ENCODE measurements at places on chromosomes 12 and 14.

DNA sequence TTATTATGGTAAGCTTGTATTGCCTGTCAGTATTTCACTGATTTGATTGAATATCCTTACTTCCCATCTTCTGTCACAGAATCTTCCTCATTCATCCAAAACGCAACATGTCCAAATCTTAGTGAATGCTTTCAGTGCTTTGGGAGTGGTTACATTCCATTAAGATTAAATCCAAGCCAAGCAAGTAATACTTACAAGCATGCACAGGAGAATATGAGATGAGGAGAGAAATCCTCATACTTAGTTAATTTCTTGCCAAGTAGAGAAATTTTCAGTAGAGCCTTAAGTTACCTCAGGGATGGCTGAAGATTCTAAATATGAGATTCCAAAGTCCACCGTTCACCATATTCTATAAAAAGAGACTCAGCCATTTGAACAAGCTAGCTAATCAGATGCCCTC is 316.0 kb downstream of the RAD51B start:
- no peak for DNase-seq

- DNase-seq = no peak
These were observed 121.8 kb downstream of the BCL11B start for GRCh38 chr14:99150236-99150635.

DNA sequence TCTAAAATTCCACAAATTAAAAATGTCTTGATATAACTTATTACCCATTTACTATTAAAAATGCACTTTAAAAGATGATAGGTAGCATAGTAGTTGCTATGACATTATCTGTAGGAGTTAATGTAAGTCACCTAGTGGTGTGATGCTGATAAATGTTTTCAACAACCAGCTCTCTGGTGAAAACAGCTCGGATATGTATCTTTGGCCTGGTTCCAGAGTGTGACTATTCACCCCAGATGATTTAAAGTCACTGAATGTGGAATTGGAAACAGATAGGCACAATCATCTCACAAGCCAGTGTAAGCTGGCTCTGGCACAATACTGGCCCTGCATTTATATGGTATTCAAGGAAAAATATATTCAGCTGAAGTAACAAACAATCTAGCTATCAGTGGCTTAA is 9.2 kb upstream of the CCDC196 start:
- peak; percentile 24 for DNase-seq

- DNase-seq = no peak
These were observed 935 bp downstream of the TBC1D30 start for GRCh38 chr12:64825143-64826021.

DNA sequence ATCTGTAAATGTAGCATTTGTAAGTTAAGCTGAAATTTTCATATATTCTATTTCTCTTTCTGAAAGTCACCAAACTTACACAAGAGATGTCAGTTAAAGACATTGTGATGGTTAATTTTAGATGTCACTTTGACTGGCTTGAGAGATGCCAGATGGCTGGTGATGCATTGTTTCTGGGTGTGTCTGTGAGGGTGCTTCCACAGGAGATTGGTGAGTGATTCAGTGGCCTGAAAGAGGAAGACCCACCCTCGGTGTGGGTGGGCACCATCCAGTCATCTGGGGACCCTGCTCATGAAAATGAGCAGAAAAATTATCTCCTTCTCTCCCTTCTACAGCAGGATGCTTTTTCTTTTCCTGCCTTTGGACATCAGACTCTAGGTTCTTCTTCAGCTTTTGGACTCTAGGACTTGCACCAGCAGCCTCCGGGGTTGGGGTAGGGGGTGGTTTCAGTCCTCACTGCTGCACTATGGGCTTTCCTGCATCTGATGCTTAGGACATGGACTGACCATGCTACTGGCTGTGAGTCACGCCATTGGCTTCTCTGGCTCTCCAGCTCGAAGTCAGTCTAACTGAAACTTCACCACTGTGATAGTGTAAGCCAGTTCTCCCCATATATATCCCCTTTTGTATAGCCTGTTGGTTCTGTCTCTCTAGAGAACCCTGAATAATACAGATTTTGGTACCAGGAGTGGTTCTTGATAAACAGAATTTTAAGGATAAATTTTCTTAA is 20.9 kb downstream of the PDE6H start:
- DNase-seq = peak; percentile 19

DNA sequence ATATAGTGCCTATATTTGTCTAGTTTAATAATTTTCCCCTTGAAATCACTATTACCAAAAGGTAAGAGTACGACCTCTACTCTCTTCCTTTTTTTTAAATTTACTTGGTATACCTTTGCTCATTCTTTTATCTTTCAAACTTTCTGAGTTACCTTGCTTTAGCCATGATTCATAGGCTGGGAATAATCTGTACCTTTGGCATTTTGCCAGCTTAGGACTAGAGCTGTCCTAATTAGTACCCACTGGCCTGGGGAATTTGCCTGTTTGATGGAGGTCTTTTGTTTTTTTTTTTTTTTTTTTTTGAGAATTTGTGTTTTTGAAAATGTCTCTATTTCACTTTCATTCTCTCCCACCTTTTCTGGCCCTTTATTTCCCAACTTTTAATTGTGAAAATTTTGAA is 8.7 kb upstream of the SLC4A8 start:
- DNase-seq = no peak

- no peak for DNase-seq
These were observed 807 bp upstream of the ZCCHC8 start for GRCh38 chr12:122501489-122501989.

DNA sequence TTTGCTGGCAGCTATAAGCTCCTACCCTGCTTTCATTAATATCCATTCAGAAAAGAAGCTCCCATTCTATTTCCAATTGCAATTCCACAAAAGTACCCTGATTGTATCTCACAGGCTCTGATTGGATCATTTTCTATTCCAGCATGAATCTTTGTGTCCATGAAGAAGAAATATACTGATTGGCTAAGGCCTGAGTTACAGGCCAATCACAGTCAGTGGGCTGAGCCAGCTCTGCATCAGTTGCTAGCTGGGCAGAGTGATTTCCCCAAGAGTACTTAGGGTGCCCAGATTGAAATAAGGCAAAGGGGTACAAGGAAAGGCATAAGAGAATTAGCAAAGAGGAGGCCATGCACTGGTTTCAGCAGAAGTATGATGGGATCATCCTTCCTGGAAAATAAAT is 14.4 kb downstream of the ART4 start:
- no peak for DNase-seq

- DNase-seq = no peak
These were observed 36.8 kb upstream of the GLIPR1 start for GRCh38 chr12:75443709-75444108.

DNA sequence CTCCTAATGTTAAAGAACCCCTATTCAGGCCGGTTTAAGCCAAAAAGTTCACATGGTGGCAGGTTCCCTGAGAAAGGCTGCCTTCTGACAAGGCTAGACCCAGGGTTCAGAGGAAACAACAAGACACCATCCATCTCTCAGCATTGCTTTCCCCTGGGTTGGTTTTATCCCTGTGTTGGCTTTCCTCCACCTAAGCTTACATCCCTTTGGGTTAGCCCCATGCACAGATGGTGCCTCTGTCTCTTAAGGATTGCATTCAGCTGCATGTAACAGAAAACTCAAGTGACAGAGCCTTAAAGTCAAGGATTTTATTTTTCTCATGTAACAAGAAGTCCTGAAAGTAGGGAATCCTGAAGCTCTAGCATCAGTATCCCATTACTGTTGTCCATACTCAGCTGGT is 42.8 kb upstream of the RIN3 start:
- no peak for DNase-seq

DNA sequence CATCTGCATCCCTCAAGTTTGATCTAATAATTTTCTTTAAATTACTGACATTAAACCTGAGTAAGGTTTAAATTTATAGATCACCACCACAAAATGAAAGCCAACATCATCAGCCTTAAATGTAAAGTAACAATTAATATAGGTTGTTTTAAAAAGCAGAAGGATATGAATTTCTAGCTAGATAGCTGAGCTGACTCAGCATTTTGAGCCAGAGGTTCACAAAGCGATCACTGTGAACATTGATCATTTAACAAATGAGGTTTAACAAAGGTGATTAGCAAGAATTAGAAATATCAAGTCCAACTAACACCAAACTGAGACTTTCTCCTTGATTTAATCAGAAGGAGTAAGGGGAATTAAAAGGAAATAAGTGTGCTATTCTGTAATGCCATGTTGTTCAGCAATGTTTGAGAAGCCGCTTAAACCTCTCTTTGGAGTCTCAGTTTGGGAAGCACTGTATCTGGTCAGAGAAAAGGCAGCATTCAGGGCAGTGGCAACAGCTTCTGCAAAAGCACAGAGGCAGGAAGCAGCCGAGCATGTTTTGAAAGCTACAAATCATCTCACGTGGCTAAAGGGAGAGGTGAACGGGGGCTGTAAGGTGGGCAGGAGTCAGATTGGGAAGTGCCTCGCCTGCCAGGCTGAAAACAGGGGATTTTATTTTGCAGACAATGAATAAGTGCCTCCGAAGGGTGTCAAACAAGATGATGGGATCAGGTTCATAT is 19.6 kb downstream of the RIMBP2 start:
- no peak for DNase-seq

GRCh38 chr14:50920482-50921230 is 23.6 kb downstream of the PYGL start:
- no peak for DNase-seq

DNA sequence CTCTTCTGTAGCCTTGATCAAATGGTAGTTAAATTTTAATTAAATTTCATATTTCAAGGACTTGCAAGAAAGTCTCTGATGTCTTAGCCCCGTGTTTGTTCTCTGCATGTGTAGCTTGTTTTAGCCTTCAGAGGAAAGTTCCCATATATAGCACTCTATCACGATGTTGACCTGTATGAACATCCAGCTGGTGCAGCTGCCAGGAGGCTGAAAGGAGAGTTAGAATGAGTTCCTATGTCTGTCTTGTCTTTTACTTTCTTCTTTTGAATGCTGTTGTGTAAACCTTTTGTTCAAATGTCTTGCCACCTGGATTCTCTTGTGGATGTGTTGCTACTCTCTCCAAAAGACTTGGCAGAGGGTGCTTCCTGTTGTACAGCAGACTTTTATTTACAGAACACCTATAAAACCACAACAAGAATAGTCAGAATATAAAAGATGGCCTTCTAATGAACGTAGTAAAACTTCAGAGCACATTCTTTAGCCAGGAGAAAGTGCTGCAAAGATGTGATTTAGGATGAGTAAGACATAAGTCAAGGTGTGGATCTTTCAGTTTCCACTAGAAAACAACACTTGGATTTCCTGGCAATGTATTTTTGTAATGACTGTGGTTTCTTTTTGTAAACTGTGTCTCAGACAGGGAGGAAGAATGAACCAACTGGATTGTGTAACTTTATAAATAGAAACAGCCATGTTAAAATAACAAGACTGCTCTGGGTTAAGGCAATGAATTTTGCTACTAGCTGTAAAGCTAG is 17.2 kb downstream of the NAV3 start:
- DNase-seq = peak; percentile 21

DNA sequence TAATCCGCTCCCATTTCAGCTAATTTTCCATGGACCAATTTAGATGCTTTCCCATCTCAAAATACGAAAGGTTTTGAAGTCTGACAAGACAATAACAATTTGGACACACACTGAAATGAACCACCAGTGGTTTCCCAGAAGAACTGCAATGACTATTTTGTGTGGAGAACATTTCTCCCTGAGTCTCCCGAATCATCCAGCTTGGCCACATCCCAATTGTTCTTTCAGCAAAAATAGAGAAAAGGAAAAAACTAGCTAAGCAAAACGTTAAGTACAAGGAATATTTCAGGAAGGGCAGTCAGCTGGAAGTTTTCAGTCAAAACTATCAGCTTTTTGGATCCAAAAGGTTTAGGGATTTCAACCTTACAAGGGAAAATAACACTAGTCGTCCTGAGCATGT is 390.6 kb downstream of the KCNH5 start:
- DNase-seq = no peak

- no peak for DNase-seq
These were observed 76.6 kb upstream of the NAV3 start for GRCh38 chr12:77754086-77754485.

- peak; percentile 14 for DNase-seq
These were observed 5.1 kb downstream of the RNF10 start for GRCh38 chr12:120539303-120539702.

DNA sequence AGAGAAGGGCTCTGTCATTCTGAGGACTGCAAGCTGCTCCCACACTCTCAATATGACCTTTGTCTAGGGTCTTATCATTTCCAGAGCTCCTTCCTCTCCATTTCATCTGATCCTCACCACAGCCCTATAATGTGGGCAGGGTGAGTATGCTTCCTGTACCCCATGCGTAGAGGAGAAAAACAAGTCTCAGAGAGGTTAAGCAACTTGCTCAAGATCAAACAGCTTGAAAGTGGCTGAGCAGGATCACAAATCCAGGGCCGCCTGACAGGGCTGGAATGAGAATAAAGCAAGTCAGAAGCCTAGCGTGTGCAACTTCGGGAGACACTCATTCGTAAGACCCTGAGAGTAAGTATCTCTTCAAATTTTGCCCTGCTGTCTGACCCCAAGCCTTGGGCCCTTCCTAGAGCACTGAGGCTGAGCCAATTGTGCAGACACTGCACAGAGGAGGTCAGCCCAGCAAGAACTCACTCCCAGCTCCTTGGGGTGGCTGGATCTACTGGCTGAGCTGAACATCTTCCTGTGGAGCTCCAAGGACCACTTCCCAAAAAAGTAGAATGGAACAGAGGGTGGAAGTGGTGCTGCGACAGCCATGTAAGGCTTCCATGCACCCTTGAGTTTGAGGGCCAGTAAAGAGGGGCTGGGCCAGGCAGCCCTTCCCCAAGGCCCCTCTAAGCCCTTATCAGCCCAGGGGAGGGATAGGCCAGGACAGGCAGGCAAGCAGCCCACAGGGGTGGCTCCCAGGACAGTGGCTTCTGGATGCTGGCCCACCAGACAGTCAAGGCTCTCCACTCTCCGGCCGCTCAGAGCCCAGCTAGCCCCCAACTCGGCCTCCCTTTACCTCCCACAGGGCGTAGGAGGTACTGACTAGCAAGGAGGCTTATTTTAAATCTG is 10.5 kb downstream of the ZFP36L1 start:
- DNase-seq = no peak

DNA sequence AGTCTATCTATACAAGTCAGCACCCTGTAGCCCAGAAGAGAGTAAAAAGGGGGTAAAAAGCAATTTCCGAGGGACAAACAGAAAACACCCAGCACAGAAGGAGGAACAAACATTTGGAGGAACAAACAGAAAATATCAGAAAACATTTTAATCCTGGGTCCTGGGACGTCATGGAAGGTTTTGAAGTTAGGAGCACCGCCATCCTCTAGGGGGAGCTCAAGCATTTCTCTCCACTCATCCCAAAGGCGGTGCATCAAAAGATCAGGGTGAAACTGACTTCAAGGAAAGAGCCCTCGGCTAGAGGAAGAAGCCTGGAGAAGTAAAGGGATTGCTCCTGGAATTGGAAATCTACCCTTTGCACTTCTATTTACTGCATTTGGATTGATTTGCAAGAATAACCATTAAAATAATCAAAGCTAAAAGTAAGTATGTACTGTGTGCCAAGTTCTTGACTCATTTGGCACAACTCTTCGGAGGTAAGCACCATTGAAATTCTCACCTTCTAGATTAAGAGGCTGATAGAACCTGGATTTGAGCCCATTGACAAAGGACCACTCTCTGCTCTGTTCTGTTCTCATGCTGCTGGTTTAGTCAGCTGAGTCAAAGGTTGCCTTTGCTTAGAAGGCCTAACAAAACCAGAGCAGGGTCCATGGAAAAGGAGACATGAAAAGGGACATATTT is 17.2 kb upstream of the POC1B start:
- peak; percentile 92 for DNase-seq

GRCh38 chr12:19458733-19459132 is 19.4 kb downstream of the AEBP2 start:
- no peak for DNase-seq

Measured in OCI-M1 (cell line).